Posterior vena cava (tissue), 2 donors: ENCODE measurements at places on chromosomes 2 and 18. TPM values are rescaled to one million over a fixed set of nuclear protein-coding genes. Genes with fewer than 3 reads are reported as not detected.

DNA sequence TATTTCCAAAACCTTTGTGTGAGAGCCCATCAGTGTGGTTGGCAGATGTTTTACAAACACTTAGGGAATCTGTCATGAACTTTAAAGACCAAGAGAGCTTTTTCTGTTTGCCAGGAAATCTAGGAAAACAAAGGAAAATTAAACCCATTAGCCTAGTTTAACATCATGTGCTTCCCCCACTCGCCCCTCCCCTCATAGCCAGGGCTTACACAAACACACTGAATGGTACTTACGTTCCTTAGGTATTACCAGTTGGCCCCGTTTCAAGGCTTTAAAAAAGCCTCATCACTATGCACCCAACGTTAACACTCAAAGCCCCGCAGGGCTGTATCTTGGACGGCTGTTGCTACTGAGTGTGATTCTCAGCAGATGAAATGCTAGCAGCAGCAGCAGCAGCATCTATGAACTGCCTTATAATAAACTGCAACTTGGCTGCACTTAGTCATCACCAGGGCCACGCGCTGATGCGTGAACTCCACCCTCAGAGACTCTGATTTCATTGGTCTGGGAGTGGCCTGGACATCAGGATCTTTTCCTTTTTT, 20.1 kb upstream of the TTC39C start:
- peak; percentile 90 for DNase-seq

GRCh38 chr2:239891698-239892097, 133.4 kb downstream of the NDUFA10 start:
- peak; percentile 2 for DNase-seq

DNA sequence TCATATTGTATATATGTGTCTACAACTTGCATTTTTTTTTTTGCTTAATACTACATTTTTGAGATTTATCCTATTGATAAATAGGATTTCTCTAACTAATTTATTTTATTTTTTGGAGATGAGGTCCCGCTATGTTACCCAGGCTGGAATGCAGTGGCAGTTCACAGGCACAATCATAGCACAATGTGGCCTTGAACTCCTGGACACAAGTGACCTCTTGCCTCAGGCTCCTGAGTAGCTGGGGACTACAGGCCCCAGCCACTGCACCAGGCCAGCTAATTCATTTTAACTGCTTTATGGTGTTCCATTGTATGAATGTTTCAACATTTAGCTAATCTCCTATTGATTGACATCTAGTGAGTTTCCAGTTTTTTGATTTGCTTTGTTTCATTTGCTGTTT, 16.8 kb upstream of the CLASP1 start:
- no peak for DNase-seq

- no peak for DNase-seq
Measured at GRCh38 chr2:54657664-54658083, 65.8 kb upstream of the EML6 start.

- DNase-seq, result peak; percentile 34
Measured at GRCh38 chr2:43029186-43029585, 197.2 kb downstream of the ZFP36L2 start.

DNA sequence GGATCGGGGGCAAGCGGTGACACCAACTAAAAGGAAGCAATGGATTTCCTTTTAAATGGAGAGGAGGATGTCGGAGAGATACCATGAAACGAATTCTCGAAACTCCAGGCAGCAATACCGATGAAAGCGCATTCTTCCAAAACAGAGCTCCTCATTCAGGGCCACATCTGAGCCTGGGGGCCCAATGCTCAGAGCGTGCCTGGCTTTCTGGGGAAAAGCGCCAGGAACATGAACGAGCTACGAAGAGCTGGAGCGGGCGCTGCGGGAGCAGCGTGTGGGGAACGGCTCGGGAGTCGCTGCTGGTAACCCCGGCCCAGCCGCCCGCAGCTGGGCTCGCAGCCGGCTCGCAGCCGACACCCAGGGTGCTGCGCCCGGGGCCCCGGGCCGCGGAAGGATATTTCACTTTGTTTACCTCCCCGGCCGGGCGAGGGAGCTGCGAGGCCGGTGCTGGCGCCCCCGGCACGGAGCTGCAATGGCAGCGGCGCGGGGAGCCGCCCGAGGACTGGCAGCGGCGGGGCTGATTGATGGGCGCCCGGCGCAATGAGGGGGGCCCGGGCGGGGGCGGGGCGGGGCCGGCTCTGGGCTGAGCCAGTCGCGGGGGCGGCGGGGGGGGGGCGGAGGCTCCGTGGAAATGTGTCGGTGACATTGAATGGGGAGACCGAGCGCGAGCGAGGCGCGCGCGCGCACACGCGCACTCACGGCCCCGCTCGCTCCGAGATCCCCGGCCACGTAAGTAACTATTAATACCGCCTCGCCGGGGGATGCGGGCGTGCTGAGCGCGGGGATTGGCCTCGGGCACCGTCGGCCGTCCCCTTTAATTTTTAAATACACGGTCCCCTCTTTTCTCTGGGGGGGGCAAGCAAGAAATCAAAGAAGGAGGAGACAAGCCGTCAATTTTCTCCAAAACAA, at the start of gene TRIB2:
TSS of gene TRIB2 (plus strand) at position 655 of the 909 bp plus-strand sequence. CDS start 1,372 bp downstream, outside the sequence.
- peak; percentile 94 for DNase-seq

DNA sequence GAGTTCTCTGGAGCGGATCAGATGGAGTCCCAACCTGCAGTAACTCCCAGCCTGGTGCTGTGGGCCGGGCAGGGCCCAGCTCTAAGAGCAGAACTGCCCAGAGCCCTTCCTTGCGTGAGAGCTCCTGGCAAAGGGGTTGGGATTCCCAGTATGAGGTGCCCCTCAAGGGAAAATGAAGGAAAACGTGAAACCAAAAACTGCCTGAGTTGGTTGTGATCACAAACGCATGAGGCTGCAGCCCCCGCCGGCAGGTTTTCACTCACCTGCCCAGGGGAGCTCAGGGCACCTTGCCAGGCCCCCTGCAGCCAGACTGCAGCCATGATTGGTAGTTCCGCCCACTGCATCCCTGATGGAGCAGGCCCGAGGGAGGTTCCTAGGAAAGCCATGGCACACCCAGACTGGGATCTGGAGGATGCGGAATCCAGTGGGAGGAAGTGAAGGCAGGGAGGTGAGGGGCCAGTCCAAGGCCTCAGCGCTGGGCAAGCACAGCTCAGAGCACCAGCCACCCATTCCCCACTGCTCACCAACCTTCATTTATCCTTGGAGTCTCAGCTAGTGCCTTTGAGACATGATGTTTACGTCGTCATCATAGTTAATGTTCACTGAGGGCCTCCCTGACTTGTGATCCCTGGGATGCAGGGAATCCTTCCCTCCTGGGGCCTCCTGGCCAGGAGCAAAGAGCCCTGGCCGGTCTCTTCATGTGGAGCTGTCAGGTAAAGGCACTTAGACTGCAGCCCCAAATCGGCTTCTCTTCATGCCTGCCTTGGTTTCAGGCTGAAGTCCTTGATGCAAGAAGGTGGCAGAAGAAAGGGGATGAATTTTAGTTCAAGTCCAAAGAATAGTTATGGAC, 103.2 kb downstream of the INHBB start:
- DNase-seq, result peak; percentile 64

GRCh38 chr2:8526403-8526696, 155.5 kb upstream of the ID2 start:
- DNase-seq, result no peak

DNA sequence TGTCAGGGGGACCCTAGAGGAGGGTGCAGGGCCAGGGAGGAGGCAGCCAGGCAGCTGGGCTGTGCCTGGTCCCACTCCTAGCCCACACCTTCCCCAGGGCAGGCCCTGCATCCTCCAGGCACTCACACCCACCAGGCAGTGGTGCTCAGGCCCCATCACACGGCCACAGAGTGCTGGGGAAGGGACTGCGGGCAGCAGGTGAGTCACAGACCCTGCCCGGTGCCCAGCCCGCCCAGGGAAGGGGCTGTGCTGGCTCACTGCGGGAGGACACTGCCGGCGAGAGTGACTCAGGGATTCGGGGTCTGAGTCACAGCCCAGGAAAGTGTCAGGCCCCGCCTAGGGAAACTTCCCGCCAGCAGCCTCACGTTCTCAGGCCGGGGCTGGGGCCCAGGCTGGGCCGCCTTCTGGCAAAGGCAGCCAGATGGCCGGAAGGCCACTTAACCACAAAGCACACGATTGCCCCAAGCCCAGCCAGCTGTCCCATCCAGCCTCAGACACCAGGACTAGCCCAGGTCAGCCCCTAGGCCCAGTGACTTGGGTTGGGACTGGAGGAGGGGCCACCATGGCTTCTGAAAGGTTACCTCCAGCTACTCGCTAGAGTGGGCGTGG, 42.2 kb downstream of the BIN1 start:
- peak; percentile 98 for DNase-seq

GRCh38 chr2:129754421-129754820, 225.0 kb upstream of the RAB6C start:
- DNase-seq, result no peak

DNA sequence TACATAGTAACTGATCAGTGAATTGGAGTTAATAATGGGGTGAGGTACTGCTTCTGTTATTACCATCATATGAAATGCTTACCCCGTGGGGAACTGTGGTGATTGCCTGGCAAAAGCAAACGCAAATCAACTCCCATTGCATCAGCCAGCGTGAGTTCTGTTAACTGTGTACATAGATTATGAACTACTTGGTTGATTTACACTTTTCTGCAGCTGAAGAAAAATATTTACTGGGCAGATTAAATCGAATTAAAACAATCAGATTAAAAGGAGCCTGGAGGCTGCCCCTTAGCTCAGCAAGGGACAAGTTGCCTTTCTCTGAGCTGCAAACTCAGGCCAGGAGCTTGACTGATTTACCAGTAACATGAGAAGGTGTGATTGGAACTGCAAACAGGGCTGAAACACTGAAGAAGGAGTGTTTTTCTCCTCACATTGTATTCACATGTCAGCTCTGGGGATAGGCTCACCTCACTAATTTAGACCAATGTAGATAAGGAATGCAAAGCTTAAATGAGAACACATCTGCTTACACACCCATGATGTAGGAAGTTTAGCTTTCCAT, 220.1 kb downstream of the OSR1 start:
- no peak for DNase-seq

DNA sequence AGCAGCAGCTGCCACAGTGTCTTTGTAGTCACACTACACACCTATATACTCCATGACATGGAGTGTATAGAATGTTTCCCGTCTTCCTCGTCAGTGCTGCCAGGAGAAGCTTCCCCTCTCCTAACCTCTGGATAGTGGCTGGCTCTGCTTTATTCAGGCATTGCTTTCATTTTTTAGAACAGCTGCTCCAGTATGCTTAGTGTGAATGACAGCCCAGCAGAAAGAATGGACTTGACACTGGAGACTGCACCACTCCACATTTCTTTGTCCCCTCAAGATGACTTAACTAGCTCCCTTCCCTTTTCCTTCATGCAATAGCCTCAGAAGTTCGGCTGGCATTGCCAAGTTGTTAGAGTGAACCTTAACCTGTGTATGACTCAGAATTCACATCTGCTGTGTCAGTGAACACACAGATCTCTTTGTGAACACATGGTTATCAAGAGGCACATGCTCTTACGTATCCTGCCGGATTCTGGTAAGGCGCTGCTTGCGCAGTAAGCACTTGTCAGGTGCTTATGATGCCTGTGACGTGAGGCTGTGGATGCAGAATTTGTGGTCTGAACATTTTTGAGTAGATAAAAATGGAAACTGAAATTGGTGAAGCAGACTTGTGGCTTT, 73.9 kb downstream of the NEDD4L start:
- DNase-seq, result no peak

GRCh38 chr2:79903222-79904000, 390.6 kb downstream of the CTNNA2 start:
- no peak for DNase-seq

DNA sequence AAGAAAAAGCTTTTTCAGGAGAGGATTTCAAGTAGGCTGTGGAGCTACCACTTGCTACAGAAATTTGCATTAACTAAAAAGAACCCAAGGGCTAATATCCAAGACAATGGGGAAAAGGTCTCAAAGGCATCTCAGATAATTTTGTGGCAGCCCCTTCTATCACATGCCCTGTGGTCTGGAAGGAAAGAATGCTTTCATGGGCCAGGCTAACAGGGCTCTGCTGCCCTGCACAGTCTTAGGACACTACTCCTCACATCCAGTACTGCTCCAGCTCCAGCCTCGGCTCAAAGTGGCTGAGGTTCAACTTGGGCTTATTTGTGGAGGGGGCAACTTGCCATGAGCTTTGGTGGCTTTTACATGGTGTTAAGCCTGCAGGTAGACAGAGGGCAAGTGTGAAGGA, 1150.3 kb downstream of the CNTNAP5 start:
- no peak for DNase-seq

- DNase-seq, result peak; percentile 7
Measured at GRCh38 chr2:96389736-96390135, 54.2 kb downstream of the NCAPH start.

GRCh38 chr2:104834431-104835153, 19.3 kb upstream of the POU3F3 start:
- no peak for DNase-seq

The ST8SIA3 gene
- not detected for total RNA-seq

The ADCYAP1 gene
- total RNA-seq, result 2.1 TPM

The SERTAD2 gene
- total RNA-seq, result 17.3 TPM

The LGALSL gene
- total RNA-seq, result 23.4 TPM

The HOXD9 gene
- total RNA-seq, result 7.9 TPM

The SPRED2 gene
- total RNA-seq, result 28.3 TPM
